ENCODE measurements at places on chromosomes 5 and 9.

DNA sequence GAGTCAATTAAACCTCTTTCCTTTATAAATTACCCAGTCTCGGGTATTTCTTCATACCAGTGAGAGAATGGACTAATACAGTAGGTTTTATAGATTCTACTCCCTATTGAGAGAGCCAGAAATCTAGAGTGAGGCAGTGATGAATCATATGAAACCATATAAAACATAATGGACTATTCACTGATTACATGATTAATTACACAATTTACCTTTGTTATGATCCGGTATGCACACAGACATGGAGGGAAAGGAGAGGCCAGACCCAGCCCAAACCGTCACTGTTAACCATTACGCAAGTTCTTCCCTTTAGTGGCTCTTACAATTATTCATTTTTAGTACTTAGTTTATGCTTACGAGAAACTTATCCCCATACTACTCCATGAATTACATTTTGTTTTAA, 205.0 kb downstream of the DNAH5 start:
- no peak for DNase-seq

DNA sequence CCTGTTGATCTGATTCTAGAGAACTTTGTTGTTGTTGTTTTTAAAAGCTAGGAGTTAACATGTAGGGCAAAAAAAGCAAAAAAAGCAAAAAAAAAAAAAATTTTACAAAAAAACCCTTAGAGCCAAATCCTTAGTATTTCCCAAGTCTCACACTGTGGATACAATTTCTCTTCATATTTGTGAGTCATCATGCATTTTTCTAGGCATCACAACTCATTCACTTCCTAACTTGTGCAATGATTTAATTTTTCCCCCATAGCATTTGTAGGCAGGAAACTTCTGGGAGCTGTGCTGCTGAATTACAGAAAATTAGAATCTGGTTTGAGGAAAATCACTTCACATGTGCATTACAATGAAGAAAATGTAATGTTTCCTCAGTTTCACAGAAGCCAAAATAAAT, 91.9 kb downstream of the MARCHF3 start:
- no peak for DNase-seq

- DNase-seq = no peak
Observed at GRCh38 chr9:88523056-88523455, 11.9 kb upstream of the NXNL2 start.

DNA sequence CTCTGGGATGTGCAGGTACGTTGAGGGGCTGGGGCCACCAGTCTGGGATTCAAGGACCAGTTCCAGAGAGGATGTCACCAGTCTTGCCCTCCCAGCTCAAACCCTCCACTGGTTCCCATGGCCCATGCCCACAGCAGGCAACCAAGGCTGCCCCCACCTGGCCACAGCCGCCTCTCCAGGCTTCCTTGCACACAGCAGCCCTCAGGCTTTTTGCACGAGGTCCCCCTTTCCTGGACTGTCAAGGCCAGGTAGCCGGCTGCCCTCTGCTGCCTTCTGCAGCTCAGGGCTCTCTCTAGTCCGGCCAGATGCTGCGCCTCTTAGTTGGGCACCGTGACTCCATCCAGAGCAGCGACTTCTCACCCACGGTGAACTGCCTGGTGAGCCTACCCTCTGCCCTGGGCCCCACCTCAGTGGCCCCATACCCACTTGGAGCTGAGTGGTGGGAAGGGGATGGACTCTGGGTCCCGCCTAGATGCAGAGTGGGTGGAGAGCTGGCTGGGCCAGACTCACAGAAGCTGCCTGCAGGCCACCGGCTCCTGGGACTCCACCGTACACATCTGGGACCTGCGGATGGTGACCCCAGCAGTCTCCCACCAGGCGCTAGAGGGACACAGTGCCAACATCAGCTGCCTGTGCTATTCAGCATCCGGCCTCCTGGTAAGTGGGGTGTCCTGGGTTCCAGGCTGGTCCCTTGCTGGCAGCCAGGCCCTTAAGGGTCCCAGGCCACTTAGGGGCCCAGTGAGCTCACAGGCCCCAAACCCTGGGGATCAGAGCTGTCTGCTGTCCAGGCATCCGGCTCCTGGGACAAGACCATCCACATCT, 2.9 kb downstream of the WDR38 start:
- DNase-seq = peak; percentile 34

DNA sequence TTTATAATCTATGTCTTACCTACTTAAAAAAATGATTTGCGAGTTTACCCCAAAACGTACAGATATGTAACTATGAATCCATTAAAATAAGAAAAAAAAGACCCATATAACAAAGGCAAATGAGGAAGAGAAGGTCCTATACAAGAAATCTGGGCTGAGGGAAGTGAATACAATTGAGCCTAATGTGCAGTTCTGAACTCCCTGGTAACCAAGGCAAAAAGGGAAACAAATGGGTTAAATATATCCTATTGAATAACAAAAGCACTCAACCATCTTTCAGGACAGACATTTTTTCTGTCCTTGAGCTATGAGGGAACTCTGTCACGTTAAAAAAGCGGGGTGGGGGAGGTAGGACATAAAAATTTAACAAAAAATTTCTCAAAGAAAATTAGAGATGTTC, 78.6 kb downstream of the PTPN3 start:
- DNase-seq = no peak

GRCh38 chr9:89405826-89406225, 87.5 kb downstream of the SECISBP2 start:
- DNase-seq = no peak
